Central memory CD4-positive, alpha-beta T cell (primary cell): ENCODE measurements at places on chromosomes 5 and 9.

- no peak for DNase-seq
Observed at GRCh38 chr5:181100121-181100875, 30.7 kb downstream of the OR2V1 start.

DNA sequence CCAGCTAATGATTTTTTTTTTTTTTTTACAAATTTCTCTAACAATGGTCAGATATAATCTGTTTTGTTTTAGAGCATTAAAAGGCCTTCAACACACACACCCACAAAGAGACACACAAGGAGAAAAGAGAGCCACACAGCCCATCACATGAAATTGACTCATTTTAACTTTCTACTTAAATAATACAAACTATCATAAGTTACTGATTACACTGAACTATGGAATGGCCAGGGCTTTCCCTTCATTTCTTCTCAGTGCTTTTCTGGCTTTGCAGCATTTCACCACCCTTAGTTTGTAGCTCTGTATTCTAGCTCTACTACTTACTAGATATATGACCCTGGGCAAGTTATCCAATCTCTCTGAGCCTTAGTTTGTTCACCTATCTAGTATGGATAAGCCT lies 13.2 kb downstream of the REEP5 start:
- no peak for DNase-seq

GRCh38 chr5:95664204-95664786 lies 17.7 kb downstream of the RFESD start:
- peak; percentile 14 for DNase-seq

DNA sequence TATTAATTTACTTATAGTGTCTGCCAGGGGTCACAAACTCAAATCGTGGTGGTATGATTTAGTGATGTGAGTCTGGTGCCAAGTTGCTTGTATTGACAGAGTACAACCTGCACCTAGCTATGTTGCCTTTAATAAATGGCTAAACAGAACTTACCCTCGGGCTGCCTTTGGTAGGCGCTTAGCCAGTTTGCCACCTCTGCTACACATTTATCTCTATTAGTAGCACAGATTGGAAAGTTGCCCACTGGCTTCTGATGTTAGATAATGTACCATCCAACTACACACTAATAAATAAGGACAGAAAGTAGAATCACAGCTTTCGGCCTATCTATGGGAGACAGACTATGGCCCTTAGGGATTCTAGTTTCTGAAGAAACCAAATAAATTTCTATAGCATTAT lies 368.4 kb downstream of the MAN2A1 start:
- no peak for DNase-seq

- DNase-seq: no peak
Observed at GRCh38 chr5:137071931-137072330, 427.2 kb downstream of the SPOCK1 start.

DNA sequence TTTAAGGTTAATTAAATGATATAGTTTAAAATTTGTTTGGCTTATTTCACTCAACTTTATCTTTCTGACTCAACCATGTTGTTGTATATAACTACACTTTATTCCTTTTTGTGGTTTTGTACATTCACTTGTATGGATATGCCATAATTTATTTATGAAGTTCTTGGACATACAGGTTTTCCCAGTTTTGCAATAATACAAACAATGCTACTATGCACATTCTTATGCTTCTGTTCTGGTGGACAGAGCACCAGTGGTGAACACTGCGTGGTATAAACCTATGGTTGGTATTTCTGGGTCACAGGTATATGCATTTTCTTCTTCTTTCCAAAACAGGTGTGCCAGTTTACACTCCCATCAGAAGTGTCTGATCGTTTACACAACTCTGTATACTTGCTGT lies 35.7 kb upstream of the TRIM14 start:
- DNase-seq: no peak

DNA sequence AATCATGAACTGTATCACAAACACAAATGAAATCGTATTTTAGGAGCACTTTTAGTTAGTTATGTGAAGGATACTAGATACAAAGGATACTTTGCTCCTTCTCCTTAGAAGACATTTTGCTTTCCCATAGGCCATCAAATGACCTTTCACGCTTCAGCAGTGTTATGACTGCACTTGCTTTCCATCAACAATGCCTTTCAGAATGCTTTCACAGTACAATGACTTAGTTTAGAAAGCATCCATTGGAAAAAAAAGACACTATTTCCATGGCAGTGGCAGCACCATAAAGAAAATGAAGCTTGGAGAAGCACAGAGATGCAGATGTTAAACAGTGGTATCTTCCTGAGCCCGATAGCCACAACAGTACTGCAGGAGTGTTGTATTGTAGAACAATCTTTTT lies 203.9 kb downstream of the PCSK1 start:
- no peak for DNase-seq

- no peak for DNase-seq
Observed at GRCh38 chr5:23302438-23302837, 205.0 kb upstream of the PRDM9 start.

DNA sequence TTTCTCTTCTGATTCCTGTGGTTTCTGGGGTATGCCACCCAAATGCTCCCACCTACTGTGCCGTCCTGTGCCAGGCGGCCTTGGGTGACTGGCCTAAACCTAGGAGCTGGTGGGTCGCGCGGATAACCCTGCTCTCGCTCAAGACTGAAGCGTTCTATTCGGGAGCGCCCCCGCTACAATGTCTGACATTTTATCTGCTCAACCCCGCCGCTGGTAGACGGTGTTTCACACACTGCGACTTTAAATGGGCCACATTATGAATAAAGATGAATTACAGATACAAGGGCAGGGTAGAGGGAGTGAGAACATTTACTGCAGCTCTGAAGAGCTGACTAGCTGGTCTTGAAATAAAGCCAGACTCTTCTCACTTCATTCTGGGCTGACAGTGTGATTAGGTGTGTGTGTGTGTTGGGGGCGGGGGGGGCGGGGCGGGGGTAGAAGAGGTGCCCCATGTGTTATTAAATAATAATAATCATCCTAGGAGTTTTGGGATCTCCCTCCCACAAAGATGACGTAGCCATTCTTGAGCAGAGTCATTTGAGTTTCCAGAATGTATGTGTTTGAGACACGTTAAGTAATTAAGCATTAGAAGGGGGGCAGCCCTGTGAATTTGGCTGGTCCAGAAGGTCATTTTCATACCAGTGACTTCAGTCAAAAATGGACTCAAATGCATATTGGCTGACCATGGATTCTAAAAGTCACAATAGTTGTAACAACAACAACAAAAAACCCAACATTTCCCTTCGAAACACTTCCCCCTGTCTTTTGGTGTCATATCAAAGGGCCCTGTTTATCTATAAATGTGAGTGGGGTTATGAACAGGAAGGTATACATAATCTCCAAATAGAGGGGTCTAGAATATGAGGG lies 1.0 kb upstream of the PTCH1 start:
- no peak for DNase-seq

DNA sequence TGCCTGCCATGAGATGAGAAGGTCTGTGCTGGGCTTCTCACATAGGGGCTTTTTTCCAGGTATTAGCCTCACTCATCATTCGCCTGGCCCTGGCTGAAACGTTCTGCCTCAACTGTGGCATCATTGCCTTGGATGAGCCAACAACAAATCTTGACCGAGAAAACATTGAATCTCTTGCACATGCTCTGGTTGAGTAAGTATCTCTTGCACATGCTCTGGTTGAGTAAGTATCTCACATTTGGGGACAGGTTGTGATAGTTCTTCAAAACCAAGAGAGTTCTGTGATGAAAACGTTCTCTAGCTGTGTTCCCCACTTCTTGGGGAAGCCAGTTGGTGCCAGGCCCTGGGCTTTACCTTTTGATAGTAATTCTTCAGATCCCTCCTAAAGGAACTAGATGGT lies 17.4 kb upstream of the IL13 start:
- no peak for DNase-seq

DNA sequence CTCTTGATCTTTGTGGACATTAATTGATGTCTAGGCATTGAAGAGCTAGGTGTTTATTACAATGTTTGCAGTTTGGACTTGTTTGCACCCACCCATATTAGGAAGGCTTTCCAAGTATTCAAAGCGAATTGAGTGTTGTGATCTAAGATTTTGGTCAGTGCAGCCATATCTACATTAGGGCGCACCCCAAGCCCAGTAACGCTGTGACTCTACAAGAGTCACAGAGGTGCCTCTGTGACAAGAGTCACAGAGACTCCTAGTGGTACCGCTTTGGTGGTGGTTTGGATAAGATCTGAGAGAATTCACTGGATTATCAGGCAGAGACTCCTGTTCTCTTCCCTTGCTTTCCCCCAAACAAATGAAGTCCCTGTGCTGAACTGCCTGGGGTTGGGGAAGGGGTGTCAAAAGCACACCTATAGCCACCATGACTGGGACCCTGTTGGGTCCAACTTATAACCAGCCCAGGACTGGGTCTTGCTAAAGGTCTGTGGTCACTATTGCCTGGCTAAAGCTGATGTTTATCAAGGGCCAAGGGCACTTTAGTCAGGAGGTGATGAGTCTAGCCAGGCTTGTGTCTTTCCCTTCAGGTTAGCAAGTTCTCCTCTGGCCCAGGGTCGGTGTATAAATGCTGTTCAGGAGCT lies 114.1 kb upstream of the RIOK2 start:
- no peak for DNase-seq

DNA sequence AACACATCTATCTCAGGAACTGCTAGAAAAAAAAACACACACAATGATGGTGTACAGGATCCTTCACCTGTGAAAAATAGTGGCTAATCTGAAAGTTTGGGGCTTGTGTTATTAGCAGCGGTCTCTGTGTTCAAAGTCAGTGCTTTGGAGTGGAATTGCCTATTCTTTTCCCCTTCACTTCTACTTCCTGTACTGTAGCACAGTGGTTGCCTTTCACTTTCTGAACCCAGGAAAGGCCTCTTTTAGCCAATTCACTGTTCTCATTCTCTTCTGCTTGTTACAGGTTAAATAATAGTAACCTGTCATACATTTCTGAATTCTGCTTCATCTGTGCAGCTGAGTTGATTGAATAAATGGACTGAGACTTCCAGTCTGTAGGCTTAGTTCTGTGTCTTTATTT lies 161.3 kb upstream of the RGS7BP start:
- DNase-seq: no peak

- peak; percentile 78 for DNase-seq
Observed at GRCh38 chr5:179820483-179821297, at the start of gene SQSTM1. TSS of gene SQSTM1 (plus strand) at chr5:179820905. CDS start at chr5:179820937, 32 bp downstream.

DNA sequence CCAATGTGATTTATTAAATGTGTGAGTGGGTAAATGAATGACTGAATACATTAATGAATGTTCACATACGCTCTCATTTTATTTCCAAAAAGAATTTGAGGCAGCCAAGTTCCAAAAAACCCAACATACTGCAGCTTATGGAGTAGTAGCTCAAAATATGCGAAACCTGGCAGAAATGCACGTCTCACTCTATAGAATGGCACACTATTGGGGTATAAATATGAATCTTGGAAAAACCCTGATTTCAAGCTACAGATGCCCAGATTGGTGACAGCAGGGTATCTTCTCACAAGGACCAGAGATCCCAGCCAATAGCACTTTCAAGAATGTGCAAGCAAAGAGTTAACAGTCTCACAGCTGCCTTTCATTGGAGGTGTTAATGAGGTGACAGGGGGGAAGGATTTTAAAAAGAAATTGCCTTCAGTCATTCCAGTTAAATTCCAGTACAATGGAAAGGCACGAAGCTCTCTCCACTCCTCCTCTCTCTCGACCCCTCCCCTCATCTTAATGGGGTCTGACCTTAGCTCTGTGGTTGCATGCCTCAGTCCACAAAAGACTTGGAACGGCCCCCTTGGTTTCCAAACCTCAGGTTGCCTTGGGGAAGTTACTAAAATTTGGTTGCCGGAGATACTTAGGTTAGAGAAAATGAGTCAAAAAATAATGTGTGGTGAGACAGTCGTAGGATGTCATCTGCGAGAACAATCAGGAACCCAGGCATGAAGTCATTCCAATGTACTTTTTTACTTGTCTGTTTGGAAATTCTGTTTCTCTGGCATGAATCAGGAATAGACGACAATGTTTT lies 307.4 kb downstream of the NFIB start:
- DNase-seq: no peak

DNA sequence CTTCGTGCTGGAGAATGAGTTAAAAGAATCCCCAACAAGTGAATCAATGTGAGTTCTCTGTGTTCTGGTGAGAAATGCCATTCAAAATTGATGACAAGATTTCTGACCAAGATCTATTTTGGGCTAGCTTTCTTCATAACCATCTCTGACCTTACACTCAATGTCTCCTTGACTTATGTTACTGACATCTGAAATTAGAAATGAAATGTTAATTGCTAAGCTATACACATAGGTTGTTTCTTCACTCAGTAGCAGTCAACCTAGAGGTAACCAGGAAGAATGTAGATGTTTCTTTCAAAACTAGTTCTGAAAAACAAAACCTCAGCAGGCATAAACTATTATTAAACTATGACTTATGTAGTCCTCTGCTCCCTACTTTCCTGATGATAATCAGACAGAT lies 2220.7 kb upstream of the C9orf72 start:
- no peak for DNase-seq

DNA sequence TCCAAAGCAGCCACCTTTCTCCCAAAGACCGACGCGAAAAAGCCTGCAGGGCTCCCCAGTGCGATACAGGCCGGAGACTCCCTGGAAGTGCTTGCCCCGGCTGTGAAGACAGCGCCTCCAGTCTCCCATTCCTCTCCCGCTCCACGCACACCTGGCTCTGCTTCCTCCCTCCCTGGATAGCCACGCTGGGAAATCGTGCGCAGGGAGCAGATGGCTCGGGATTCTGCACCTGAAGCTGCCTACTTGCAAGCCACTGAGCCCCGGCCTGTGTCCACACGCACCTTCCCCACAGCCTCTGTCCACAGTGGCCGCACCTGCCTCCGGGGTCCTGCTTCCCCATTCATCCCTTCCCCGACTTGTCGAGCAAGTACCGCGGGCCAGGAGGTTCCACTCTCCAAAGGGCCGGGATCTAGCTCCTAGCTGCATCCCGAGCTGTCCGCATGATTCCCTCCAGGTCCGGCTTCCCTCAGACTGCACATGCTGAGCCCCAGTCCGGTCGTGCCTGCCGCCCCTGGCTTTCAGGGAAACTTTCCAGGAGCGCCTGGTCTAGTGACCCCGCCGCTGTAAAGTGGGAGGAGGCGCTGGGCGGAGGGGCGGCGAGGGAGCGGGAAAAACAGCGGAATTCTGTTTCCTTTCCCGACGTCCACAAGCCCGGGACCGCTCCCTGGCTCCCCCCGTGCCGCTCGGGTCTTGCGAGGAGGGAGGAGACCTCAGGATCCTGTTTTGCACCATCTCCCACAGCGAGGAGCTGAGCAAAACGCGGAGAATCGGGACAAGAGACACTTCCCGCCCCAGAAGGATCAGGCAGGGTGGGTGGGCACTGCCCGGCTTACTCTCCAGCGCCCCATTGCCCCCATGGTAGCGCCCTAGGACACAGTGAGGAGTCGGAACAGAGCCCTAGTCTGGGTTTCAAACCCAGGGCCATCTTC lies 2.0 kb downstream of the SEMA6A start:
- DNase-seq: no peak
